ENCODE measurements at places on chromosomes 1 and 21. TPM values are rescaled to one million over a fixed set of nuclear protein-coding genes. Genes with fewer than 3 reads are reported as not detected.

Gene ACTN2
- total RNA-seq, result 0.05 TPM

Gene TEKT2
- not detected for total RNA-seq

Gene OR2T11
- total RNA-seq, result not detected

Gene GJC2
- total RNA-seq, result 0.47 TPM

Gene VWA5B1
- not detected for total RNA-seq

Gene S100PBP
- 16.3 TPM for total RNA-seq

Gene OR6K3
- not detected for total RNA-seq

Gene KLF17
- 0.43 TPM for total RNA-seq

Gene COL18A1
- total RNA-seq, result 144 TPM

Gene SAMSN1
- total RNA-seq, result 0.16 TPM

Gene CRYBG2
- total RNA-seq, result 1.5 TPM

Gene GPR3
- total RNA-seq, result 1.8 TPM

Gene NR1I3
- not detected for total RNA-seq

Gene TNNT2
- 0.24 TPM for total RNA-seq

Gene CNR2
- not detected for total RNA-seq

Gene C1QA
- total RNA-seq, result not detected

Gene ZNF683
- not detected for total RNA-seq

Gene TMEM82
- not detected for total RNA-seq

Gene TARBP1
- 10.7 TPM for total RNA-seq

Gene ZNF644
- total RNA-seq, result 17.6 TPM

Gene MROH9
- total RNA-seq, result not detected
